Islet precursor cell (in vitro differentiated cells): ENCODE measurements at places on chromosomes 1 and 21.

GRCh38 chr1:78687914-78688313, 38.3 kb downstream of the IFI44 start:
- no peak for DNase-seq

DNA sequence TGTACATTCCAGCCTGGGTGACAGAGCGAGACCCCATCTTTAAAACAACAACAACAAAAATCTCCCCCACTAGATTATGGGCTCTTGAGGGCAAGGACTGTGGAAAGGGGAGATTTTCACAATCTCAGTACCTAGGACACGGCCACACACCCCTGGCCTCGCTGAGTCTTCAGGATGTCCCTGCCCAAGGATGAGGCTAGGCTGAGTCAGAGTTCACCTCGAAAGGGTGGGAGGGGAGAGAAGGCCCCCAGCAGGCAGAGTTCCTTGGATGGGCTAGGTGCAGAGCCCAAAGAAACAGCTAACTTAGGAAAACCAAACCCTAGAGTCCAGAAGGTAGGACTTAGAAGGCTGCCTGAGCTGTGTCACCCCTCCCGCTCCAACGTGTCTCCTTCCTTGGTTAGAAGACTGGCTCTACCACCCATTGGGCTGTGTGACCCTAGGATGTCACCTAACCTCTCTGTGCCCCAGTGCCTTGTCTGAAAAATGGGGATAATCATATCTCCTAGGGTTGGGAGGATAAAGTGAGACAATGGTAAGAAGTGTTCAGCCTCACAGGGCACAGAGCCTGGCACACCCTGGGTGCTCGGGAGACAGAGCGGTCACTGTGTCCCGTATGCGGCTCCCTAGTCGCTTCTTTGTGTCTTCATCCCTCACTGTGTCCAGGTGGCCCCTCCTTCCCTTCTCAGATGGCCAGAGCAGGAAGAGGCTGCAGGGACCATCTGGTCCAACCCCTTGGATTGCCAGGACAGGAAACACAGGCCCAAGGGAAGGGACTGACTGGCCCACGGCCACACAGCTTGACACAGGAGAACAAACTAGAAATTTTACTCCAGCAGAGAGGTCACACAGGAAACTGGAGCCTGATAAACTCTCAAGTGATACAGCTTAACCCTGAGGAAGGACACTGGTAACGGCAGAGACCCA, 11.2 kb downstream of the TRIM62 start:
- no peak for DNase-seq

- DNase-seq: no peak
These were observed 74.6 kb downstream of the PIK3R3 start for GRCh38 chr1:46057781-46058180.

- peak; percentile 80 for DNase-seq
These were observed 9.5 kb downstream of the DPT start for GRCh38 chr1:168719306-168720111.

DNA sequence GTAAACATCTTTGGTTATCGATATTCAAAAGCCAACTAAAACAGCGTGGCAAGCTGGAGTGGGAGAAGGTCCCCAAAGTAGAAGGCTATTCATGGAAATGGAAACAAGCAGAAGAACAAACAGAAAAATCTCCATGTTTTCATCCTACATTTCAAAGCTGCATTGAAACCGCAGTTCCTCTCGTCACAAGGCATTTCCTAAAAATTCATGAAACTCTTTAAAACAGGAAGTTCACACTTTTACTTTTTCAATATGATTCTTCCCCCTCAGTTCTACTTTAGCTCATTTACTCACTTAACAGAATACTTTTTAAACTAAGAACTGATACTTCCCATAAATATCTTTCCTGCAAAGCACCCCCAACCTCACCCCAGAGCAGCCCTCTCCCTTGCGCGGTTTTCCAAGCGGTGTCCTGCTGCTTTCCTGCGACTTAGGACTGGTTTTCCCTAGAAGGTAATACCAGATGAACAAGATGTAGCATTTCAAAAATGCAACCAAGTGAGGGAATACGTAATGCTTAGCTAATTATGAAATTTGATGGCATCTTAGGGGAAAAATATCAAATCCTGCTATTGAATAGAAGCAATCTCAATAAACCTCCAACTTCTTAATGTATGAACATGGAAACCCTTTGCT, 228.3 kb upstream of the PKN2 start:
- no peak for DNase-seq

GRCh38 chr1:25020851-25021590, 90.9 kb upstream of the RUNX3 start:
- no peak for DNase-seq

- no peak for DNase-seq
These were observed 42.1 kb downstream of the CAMSAP2 start for GRCh38 chr1:200780545-200781369.

DNA sequence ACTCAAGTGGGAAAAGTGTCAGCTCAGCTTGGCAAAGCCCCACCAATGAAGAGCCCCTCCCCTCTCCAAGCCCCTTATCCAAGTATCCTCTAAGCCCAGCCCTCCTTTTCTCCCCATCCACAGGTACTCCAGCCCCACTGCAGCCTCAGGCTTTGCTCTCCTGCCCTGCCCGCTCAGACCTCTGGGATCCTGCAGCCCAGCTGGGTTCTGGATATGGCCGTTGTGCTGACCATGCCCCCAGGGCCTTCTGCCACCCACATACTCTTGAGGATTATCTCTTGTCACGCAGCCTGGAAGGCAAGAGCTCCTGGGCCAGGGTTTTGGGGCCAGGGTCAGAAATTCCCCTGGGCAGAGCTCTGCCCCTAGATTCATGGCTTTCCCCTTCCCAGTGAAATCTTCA, 4.7 kb downstream of the SHISA4 start:
- DNase-seq: no peak

DNA sequence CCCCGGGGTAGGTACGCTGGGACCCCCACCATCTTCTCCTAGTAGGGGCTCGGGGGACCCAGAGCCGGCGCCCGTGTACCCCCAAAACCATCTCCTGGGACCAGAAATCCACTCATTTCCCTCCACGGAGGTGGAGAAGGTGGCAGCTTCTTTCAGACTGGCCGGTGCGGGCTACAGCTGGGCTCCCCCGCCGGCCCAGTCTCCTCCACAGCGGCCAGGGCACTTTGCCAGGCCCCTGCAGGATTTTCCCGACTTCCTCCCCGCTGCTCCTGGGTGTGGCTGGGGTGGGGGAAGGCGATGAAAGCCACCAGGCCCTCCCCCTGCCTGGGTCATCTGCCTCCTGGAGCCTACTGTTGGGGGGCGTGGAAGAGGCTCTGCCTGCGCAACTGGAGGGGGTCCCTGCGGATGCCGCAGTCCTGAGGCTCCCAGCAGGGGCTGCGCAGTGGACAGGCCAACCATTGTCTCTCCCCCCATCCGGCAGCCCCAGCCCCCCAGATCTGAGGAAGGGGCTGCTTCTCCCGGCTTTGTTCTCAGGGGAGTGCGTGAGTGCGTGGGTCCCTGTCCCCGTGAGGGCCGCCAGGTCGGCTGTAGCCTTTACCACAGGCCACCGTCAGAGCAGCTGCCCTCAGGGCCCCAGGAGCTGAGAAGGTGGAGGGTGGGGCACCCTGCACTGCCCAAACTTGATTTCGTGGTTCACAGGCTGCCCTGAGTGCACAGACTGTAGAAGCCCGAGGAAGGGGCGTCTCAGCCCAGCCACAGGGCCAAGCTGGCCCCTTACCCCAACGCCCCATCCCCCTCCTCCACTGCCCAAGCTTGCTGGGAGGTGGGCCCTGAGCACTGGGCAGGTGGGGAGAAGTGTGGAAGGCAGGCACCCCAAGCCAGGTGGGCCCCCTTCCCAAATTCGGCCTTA, 1.3 kb downstream of the AGRN start:
- DNase-seq: no peak

DNA sequence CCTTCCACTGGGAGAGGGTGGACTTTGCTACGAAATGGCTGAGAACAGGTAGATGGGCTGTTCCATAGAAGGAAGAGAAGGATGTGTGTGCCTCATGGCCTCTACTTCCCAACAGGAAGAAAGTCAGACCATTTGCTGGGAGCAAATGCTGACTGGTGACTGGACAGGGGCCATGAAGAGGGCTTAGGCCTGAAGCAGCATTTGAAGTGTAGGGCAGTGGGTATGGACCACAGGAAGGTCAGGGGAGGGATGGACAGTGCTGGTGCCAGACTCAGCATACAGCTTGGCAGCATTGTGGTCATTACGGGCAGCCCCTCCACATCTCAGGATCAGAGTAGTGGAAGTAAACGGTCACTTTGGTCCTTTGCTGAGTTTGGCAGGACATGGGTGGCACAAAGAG, 275.7 kb downstream of the MATN1 start:
- peak; percentile 22 for DNase-seq

GRCh38 chr1:1136547-1137230, 20.8 kb upstream of the C1orf159 start:
- no peak for DNase-seq

DNA sequence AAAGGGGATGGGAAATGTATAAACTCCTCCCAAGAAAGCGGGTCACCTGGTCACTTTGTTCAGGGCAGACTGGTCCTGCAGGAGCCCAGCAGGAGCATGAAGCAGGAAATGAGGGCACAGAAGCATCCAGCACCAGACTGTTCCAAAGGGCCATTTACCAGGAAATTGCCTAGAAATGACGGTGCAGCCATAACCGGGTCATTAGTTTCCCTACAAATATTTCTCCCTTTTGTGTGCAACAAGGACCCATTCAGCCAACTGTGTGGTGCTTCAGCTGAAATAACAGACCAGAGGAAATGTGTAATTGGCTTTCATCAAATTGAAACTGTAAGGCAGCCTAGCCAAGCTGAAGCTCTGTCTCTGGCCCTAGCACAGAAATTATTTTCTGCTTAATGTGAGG, 7.6 kb upstream of the CTTNBP2NL start:
- DNase-seq: no peak

DNA sequence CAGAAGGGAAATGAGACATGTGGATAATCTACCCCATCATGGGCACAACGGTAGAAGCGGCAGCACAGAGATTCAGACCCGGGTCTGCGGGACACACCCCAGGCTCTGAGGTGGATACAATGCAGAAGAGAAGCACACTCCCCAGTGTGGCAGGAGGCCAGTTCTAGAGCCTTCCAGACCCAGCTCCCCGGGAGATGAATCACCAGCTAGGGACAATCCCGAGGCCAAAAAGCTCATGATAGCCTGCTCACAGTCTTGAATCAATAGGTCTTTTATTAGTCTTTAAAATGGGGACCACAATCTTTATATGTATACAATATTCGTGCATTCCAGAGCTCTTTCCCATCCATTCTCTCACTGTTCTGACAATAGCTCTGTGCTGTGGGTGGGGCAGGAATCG, 57.3 kb upstream of the DIRAS3 start:
- DNase-seq: no peak

DNA sequence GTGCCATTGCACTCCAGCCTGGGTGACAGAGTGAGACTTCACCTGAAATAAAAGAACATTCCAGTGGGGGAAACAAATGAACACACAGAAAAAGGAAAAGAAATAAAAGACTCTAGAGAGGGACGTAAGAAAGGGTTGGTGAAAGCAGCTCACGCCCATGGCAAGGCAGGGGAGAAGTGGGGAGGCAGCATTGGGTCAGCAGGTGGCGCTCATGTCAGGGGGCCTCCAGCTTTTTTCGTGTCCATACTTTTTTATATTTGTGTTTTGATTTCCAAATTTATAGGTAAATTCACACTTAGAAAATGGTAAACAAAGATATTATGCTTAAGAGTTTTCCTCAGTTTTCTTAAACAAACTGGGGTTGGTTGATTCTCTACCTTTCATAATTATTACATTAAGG, 45.5 kb downstream of the VPS13D start:
- DNase-seq: peak; percentile 58

DNA sequence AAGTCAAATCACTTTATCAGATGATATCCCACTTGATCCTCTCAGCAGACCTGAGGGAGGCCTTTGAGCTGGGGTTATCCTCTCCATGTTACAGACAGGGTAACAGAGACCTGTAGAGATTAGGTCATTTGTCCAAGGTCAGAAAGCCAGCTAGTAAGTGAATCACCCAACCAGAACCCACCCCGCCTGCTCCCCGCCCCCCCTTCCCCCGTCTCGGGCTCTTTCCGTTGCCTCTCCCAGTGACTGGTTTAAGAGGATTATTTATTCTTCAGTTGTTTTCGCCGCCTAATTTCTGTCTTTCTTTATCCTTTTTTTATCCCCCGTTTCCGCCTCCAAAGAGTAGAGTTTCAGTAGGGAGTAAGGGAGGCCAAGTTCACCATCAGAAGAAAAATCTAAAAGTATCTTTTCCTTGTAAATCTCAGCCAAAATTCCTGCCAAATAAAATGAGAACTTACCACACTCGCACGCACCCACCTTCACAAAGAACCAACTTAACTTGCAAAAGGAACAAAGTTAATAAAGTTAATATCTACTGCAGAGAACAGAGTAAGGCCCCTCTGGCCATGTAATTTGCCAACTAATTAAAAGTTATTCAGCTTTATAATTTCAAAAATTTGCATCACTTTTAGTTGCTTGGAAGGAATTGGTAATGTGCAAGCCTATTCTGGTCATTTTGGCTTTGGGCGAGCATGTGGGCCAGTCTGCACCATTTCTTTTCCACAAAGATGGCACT, 76.8 kb upstream of the TRABD2B start:
- DNase-seq: peak; percentile 54

- no peak for DNase-seq
These were observed 386.9 kb upstream of the PLXNA2 start for GRCh38 chr1:208631092-208631491.

DNA sequence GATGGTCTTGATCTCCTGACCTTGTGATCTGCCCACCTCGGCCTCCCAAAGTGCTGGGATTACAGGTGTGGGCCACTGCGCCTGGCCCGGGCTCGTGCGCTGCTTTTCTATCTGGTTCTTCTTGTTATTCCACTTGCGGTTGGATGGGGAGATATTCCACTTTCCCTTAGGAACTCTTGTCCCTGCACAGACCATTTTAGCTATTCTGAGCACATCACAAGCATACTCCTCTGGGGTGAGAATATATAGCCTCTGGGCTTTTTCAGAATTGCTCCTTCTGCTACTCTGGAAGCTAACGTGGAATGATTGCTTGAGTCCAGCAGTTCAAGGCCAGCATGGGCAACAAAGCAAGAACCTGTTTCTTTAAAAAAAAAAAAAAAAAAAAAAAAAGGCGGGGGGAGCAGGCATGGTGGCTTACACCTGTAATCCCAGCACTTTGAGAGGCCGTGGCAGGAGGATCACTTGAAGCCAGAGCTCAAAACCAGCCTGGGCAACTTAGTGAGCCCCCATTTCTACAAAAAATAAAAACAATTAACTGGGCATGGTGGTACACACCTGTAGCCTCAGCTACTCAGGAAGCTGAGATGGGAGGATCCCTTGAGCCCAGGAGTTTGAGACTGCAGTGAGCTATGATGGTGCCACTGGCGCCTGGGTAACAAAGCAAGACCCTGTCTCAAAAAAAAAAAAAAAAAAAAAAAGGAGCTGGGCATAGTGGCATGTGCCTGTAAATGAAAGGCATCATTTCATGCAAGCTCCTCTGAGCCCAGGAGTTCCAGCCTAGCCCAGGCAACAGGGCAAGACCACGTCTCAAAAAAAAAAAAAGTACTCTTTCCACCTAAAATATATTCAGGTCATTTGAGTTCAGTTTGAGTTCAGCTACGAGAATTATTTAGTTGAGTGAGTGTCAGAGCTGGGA, 11.8 kb upstream of the PGD start:
- no peak for DNase-seq

DNA sequence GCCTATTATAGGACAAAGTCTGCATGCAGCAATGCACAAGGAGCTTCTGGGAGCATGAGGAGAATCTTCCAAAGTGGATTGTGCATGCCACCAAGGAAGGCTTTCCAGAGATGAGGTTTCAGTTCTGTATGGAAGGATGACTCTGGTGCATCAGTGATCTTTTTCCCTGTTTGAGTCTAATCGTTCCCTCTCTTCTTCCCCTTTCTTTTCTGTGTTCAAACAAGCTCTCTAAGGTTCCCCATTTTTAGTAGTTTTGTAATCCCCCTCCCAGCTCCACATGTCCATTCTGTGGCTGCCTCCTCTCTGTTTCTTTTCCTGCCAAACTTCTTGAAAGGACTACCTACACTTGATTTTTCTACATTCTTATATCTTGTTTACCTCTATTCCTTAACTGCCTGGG, 43.3 kb upstream of the USP25 start:
- no peak for DNase-seq
